CD8-positive, alpha-beta T cell (primary cell): ENCODE measurements at places on chromosomes 13 and 19.

DNA sequence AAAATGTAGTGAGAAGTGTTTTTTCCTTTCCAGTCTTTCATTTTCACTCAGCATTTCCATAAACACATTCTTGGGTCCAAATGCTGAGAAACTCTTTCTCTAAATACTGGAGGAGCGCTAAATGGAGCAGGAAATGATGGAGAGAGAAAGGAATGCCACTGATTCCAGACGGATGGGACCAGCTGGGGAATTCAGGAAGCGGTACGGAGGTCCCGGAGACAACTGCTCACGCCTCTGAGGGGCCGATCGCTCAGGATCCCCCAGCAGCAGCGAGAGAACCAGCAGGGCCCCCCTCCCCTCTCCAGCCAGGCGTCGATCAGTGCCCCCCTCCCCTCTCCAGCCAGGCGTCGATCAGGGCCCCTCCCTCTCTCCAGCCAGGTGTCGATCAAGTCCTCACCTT, 13.2 kb downstream of the RASA3 start:
- peak; percentile 27 for DNase-seq

DNA sequence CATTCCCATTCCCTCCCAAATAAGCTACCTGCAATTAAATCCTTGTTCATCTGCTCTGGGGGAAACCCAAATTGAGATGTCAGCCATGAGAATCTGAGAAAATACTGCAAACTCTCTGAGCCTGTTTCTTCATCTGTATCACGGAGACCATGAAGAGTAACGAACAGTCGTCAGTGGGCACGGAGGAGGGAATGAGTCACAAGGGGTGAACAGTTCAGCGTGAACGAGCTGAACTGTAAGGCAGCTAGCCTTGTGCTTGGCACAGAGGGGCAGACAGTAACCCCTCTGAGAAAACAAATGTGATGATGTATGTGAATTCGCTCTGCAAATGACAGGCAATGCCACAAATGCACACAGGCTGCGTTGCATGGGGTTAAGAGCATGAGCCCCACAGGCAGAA, 288.7 kb downstream of the FOXO1 start:
- no peak for DNase-seq

- no peak for DNase-seq
Observed at GRCh38 chr13:100636441-100636840, 38.2 kb downstream of the TMTC4 start.

GRCh38 chr13:79560954-79561353, 80.0 kb downstream of the NDFIP2 start:
- DNase-seq: no peak

DNA sequence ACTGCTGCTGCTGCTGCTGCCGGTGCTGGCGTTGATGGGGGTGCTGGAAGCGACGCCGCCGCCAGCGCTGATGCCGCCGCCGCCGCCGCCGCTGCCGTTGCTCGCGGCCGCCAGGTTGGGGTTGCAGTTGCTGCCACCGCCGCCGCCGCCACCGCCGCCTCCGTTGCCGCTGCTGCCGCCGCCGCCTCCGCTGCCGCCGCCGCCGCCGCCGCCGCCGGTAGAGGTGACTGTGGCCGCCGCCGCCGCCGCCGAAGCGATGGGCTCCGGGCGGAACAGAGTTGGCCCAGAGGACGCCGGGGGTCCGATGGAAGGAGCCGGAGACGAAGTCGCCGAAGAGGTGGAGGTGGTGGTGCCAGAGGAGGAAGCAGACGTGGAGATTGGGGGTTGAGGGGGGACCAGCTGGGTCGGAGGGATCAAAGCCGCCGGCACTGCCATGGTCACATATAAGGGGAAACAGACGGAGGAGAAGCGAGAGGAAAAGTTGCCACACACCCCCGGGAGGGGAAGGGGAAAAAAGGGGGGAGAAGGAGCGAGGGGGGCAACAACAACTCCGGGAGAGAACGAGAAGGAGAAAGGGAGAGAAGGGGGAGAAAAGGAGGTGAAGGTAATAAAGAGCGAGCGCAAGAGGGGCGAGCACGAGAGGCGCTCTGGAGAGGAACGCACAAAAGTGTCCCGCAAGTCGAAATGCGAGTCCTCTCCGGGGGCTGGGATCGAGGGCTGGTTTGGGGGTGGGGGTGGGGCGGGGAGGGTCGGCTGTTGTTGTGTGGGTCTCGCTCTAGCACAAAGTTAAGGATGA, 471 bp downstream of the DACH1 start:
- DNase-seq: no peak

DNA sequence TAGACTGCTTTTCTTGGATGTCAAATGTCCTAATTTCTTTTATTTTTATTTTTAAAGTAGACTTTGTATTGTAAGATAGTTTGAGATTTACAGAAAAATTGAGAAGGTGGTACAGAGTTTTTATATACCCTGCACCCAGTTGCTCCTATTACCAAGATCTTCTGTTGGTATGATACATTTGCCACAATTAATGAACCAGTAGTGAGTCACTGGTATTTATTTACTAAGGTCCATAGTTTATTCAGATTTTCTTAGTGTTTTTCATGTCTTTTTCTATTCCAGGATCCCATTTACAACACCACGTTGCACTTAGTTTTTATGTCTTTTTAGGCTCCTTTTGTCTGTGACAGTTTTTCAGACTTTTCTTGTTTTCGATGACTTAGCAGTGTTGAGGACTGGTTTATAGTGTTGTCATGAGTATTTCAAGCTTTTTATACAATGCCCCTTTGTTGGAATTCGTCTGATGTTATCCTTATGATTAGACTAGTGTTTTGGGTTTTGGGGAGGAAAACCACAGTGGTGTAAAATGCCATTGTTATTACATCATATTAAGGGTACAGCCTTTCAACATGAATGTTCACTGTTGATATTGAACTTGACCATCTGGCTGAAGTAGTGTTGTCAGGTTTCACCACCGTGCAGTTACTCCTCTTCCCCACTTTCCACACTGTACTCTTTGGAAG, 35.9 kb downstream of the COG3 start:
- DNase-seq: no peak

- no peak for DNase-seq
Observed at GRCh38 chr13:39407786-39408185, 195.2 kb downstream of the LHFPL6 start.

DNA sequence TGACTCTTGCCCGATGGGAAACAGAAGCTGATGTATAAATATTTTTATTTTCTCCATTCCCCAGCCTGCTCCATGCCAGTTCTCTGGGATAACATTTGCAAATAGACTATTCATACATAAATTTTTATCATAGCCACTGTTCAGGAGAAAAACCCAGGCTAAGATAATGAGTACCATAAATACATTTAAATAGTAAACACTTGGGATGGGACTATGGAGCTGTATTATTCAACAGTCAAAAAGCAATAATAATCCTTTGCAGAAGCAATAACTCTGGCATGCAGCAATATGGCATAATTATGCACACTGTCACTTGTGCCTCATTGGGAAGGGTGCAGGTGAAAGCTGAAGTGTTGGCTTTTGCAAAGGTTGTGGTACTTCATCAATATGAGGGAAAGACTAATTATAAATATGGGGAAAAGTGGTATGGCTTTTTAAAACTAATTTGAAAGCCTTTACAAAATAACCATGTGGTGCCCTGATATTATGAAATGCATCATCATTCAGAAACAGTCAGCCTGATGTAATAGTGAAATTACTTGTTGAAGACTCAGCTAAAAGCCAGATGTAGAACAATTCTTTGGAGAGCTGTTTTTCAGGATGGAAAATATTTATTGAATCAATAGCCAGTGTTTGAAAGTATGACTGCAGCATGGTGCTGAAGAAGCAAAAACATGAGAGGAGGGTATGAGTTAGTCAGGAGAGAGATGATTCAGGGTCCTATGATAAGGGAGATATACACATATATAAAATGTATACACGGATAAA, 2476.7 kb downstream of the PCDH9 start:
- no peak for DNase-seq
